ENCODE measurements at places on chromosomes 12 and 14. TPM values are rescaled to one million over a fixed set of nuclear protein-coding genes. Genes with fewer than 3 reads are reported as not detected.

The ASCL1 gene
- total RNA-seq: not detected

The REM2 gene
- total RNA-seq: 0.14 TPM

The DCN gene
- total RNA-seq: 96.5 TPM

The SLC6A15 gene
- 5.6 TPM for total RNA-seq

The ACRBP gene
- total RNA-seq: 0.46 TPM
